IPS DF 6.9 (cell line): ENCODE measurements at places on chromosomes 7 and 10.

GRCh38 chr10:96902117-96902516 is 70.0 kb downstream of the LCOR start:
- DNase-seq, result no peak

DNA sequence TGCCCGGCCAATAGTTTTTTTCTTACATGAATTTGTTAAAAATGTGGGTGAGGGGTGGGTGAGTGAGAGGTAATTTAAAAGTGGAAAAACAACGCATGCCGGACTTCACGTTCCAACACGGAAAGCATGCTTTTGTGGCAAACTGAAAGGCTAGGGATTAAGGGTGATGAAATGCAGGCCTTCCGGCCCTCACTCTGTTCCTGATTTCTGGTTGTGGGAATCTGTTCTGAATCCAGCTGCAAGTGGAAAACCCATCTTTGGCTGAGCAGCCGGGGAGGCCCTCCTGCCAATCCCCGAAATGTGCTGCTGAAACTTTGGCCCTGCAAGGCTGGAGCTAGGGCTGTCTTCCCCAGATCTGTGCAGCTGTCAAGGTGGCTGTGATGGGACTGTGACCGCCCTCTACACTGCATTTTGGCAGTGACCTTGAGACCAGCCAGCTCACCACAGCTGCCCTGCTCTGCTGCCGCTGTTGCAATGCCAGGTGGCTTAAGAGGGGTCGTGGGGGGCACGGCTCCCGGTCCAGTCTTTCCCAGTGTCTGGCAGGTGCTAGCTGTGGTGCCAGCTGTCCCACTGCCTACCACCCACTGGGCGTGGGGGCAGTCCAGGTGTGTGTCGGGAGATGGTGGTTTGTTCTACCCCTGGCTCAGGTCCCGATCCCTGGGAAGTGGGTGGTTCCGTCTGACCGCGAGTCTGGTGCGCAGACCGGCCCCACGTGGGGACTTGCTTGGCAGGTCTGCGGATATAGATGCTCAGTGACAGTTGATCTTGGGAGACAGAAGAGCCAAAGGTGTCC is 39.0 kb downstream of the TET1 start:
- DNase-seq, result no peak

- no peak for DNase-seq
Measured at GRCh38 chr10:77699080-77699645, 61.6 kb upstream of the KCNMA1 start.

DNA sequence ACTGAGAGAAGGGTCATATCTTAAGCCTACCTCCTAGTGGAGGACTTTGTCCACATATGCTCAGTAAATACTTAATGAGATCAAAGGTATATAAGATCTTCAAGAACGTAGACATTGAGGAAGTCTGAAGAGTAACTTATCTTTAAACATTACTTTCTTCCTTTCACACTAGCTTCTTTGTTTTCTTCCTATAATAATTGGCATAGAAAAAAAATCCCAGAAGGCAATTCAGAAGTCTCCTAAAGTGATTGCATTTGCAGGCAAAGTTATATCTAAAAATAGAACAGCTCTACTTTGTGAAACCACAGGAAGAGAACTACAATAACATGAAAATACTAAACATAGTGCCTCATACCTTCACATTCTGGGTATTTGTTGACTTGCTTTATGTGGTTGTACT is 150.4 kb downstream of the PPP1R3A start:
- DNase-seq, result no peak

DNA sequence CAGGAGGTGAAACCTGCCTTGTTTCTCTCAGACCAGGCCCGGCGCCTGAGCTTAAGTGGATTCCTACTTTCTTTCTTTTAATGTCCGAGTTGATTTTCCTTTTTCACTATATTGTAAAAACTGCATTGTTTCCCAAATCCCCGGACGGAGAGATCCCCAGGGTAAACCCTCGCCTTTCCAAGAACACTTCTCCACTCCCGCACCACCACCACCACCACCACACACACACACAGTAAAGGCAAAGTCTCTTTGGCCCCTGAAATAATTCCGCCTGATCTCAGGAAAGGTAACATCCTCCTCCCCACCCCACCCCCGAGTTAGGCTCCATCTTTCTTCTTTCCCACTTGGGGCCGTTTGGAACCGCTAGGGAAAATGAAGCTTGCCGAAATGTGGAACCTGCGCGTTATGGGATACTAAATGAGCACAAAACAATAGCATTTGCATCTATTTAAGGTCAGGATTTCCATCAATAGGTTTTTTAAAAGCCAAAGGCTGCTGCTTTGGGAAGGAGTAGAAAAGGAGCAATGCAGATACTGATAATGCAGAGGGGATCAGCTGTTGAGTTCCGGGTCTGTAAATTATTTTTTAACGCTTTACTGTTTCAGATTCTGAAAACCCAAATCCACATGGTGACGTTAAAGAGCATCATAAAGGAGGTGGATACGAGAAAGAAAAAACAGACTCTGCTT is 2.5 kb downstream of the HPSE2 start:
- DNase-seq, result no peak

DNA sequence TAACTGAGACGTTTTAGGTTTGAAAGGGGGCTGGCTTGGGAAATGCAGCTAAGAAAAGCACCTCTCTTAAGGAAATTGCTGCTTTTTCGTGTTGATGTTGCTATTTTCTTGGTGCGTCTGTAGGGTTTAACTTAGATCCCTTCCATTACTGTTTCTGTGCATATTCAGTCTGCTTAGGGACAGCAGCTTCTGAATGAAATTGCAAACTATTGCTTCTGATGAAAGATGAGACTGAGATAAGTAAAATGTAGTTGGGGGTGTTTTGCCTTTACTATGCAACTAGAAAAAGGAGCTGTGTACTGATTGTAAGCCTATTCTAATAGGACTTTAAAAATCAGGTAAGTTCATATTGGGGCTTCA is 772 bp downstream of the HDAC9 start:
- DNase-seq, result no peak

- DNase-seq, result no peak
Measured at GRCh38 chr10:50600286-50600685, 23.5 kb downstream of the SGMS1 start.
